ENCODE measurements at places on chromosomes 1 and 21.

GRCh38 chr1:170568197-170568596 lies 36.2 kb downstream of the GORAB start:
- no peak for DNase-seq

DNA sequence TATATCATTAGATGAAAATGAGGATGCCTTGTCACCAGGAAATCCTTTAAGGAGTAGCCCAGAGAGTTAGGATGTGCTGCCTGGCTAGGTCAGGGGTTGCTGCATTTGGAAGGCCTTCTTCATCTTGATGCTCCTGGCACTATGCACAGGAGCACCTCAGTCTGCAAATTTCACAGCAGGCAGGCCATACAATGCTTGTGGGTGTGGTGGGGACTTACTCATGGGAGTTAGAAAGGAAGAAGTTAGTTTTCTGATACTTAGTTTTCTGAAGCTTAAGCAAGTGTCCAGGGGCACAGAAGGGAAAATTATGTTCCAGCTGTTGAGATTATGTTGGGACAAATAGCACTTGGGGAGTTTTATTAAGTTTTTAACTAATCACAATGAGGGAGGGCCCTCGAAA lies 11.4 kb downstream of the HLX start:
- DNase-seq, result no peak

GRCh38 chr1:84133479-84133878 lies 10.6 kb upstream of the PRKACB start:
- no peak for DNase-seq

DNA sequence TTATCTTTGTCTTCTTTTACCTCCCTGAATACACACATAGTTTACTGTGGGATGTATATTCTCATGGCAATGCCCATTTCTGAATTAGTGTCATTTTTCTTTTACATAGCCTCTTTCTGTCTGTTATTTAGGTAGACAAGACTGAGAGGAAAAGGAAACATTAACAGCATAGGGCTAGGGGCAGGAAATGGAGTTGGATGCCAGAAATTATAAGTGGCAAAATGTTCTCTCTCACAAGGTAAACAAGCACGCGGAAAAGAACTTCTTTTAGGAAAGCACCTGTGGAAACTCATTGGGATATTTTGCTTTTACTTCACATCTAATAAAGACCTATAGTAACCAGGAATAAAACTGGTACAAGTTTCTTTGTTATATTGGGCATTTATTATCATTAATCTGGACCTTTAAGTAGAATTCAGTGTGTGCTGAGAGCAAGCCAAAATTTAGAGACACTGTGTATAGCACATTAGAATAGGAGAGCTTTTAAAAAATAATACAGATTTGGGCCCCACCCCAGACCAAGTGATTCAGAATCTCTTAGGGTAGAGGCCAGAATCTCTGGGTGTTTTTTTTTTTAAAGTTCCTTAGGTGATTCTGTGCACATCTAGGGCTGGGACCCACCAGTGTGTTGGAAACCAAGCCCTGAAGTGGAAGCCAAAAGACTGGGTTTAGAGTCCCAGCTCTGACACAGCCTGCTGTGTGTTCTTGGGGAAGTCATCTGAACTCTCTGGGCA lies 32.7 kb downstream of the S100A10 start:
- no peak for DNase-seq

DNA sequence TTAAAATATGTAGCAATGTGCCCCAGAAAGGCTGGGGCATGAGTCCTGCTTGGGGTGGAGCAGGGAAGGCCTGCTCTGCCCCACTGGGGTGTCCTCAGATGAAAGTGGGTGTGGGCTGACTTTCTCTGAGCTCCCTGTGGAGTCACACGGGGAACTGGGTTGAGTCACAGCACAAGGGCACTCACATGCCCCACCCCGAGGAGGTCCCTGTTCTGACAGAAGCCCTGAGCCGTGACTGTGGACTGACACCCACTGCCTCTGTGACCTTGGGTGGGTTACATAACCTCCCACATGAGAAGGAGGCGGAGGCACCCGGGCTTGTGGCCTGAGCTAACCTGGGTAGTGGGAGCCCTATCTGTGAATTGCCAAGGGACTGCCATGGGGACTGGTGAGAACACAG lies 52.5 kb upstream of the TINAGL1 start:
- no peak for DNase-seq

All from stimulated activated CD4-positive, alpha-beta T cell treated with anti-CD3 and anti-CD28 coated beads, Interleukin-15, amount 100 ng/mL, for 1 hour (primary cell).